ENCODE measurements at places on chromosomes 6 and 20.

DNA sequence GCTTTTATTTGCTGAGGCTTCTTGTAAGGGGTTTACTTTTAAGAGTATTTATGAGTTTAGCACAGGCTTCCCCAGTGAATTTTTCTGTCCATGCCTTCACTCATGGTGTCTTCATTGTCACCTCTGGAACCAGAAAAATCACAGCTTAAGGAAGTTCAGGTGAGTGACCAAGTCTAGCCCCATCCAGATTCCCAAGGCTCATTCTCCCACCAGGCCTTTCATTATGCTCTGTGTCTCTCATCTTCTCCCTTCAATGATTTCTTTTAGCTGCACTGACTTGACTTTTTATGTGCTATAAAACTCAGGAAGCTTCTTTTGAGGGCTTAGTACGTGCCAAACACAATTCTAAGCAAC, 64.9 kb upstream of the NEDD9 start:
- DNase-seq = no peak

GRCh38 chr20:46363874-46364669, 42.3 kb downstream of the ELMO2 start:
- peak; percentile 87 for DNase-seq

DNA sequence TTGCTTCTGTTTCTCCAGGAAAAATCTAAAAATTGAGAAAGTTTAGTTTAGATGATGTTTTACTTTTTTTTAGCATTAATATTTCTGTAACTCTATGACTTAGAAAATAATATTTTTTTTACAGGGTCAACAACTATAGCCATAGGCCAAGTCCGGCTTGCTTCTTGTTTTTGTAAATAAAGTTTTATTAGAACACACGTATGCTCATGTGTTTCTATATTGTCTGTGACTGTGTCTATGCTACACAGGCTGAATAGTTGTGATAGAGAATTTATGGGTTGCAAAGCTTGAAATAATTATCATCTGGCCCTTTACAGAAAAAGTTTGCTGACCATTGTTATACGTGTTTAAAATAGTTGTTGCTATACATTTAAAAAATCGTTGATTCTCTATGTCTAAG, 399.2 kb downstream of the EPM2A start:
- DNase-seq = no peak

DNA sequence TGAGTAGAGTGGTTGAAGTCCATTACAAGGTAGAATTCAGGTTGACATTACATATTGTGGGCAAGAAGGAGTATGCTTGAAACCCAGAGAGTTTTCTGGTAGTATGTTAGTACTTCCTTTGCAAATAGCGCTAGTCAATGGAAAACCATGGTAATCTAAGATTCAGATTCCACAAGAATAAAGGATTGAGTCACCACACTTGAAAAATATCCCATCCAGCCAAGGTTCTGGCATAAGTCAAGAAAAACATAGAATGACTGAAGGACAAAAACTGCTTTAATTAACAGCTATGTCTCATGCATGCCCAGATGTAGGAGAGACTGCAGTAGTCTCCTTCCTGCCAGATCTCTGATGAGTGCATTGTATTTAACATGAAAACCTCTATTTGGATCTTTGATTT, 469.8 kb downstream of the BMP2 start:
- DNase-seq = no peak

- DNase-seq = no peak
These were observed 6.6 kb downstream of the ARHGAP40 start for GRCh38 chr20:38608188-38608587.

DNA sequence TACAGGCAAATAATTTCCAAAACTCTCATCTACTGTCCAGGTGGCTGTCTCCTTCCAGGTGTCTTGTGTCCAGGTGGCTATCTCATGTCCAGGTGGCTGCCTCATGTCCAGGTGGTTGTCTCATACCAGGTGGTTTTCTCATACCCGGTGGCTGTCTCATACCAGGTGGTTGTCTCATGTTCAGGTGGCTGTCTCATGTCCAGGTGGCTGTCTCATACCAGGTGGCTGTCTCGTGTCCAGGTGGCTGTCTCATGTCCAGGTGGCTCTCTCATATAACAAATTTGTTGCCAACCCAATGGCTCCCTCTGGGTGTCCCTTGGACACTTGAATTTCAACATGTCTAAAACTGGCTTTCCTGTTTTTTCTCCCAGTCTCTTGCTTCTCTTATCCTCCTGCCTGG, 14.3 kb upstream of the SLC22A3 start:
- no peak for DNase-seq

- DNase-seq = no peak
These were observed 293.2 kb upstream of the QKI start for GRCh38 chr6:163121270-163121669.

DNA sequence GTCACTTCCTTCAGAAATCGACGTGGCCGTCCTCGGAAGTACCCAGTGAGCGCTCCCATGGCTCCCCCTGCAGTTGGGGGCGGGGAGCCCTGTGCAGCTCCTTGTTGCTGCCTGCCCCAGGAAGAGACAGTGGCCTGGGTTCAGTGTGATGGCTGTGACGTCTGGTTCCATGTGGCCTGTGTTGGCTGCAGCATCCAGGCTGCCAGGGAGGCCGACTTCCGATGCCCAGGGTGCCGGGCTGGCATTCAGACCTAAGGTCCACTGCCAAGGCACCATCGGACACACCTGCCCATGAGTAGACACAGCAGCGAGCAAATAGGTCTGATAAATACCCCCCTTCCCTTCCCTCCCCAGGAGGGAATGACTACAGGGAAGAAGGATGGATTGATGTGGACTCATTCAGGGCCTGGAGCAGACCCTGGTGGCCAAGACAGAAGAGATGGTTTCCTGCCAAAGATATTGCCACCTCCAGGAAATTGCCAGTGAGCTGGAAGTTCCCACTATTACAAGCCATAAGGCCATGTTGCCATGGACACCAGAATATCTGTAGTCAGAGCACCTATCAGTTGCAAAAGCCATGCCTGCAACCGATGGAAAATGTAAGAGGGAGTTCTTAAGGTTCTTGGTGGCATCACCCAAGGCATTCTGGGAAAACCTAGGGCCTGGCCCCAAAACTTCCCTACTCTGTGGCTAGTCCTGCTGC, 4.2 kb downstream of the TCF19 start:
- DNase-seq = no peak

DNA sequence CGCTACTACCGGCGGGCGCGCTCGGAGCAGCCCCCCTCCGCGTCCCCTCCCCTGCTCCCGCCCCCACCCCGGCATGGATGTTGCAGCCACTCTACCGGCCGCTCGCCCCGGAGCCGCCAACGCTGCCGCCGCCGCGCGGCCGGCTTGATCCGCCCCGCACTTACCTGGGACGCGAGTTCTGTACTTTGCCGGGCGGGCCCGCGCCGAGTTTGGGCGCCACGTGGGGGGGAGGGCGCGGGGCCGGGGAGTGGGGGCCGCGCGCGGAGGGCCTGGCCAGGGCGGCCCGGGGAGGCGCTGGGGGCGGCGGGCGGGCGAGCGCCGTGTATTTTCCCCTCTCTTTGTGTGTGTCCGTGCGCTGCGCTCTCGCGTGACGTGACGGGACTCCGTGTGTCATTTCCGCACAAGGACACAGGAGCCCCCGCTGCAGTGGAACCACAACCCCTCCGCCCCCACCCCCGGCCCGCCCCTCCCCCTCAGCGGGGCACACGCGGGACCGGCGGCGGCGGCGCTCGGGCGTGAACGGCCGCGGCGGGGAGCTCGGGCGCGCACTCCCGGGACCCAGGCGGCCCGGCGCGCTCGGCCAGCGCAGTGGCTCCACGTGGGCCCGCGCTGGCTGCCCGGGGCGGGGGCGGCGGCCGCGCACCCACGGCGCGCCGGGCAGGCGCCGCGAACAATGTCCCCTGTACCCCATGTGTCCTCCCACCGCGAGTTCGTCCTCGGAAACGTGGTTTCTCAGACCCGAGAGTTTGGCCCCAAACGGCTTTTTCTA, at the start of gene BEND3:
Gene BEND3, minus strand, starts transcription at position 590 of the 769 bp plus-strand sequence. CDS start 16,230 bp downstream, outside the sequence.
- DNase-seq = peak; percentile 46

GRCh38 chr6:95084867-95085266, 492.5 kb upstream of the MANEA start:
- no peak for DNase-seq

DNA sequence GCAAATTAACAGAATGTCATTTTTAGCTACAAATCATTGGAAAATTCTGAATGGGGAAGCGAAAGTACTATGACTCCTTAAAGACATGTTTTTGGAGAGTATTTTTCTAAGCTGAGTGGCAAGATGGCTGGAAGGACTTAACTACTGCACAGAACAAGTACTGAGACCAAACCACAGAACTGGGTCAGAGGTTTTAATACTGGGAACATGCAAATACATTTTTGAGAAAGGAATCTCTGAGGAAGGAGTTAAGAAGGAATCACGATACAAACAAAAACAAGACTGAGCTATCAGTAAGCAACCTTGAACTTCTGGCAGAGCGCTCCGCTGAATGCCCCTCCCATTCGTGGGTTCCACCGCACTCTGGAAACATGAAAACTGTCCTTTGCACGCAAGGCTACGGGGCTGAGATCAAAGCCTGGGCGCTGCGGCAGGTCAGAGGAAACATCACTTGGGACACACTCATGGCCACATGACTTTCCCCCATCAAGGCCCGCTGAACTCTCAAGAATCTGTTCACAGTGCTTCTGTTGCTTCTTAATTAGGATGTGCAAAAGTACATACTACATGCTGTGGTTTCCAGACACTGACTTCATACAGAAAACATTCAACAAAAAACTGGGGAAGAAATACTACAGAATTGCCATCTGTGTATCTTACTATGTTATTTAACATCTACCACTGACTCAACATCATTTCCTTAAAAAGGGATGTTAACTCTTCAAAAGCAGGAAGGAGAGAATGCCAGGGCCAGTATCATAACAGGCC, 27.8 kb downstream of the SLC23A2 start:
- peak; percentile 93 for DNase-seq

GRCh38 chr6:29502181-29502580, 14.4 kb upstream of the MAS1L start:
- no peak for DNase-seq

GRCh38 chr20:535958-536357, 7.6 kb downstream of the CSNK2A1 start:
- peak; percentile 35 for DNase-seq

GRCh38 chr6:137810554-137811120, 56.4 kb upstream of the TNFAIP3 start:
- DNase-seq = no peak

DNA sequence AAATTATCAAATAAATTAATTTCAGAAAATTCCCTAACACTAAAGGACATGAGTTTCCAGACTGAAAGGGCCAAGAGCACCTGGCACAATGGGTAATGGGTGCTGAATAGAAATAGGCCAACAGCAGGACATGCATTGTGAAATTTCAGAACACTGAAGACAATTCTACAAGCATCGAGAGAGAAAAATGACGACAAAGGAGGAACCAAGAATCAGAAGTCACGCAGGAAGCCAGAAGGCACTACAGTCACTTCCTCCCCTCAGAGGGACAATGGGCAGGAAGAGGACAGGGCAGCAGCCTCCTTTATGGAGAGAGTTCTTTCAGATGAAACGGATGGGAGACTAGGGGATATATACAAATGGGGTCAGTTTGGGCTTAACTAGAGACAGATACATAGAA, 29.6 kb downstream of the PCNA start:
- DNase-seq = no peak

GRCh38 chr6:133313068-133313467, 71.9 kb downstream of the EYA4 start:
- peak; percentile 30 for DNase-seq

- no peak for DNase-seq
These were observed 25.1 kb upstream of the ENPP1 start for GRCh38 chr6:131782764-131783163.

DNA sequence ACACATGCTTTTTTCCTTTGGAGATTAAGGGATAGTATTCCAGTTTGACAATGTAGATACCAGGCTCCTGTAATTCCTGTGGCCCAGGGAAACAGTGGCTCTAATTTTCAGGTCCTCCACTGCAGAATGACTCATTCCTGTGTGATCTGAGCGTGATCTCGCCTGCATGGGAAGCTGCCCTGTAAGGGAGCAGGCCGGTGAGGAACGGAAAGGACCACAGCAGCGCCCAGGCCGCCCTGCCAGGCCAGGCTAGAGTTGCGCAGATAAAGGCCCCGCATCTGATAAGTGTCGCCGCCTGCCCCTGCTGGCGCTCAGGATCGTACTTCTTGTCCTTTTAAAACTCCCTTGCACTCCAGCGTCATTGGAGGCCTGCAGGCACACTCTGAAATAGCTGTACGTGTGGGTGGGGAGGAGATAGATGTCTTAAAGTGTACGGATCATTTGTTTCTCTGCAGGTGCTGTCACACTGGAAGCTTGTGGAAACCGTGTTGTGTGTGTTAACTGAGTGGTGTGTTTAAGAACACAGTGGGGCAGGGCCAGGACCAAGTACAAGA, 60.7 kb downstream of the SYNJ2 start:
- DNase-seq = peak; percentile 91

DNA sequence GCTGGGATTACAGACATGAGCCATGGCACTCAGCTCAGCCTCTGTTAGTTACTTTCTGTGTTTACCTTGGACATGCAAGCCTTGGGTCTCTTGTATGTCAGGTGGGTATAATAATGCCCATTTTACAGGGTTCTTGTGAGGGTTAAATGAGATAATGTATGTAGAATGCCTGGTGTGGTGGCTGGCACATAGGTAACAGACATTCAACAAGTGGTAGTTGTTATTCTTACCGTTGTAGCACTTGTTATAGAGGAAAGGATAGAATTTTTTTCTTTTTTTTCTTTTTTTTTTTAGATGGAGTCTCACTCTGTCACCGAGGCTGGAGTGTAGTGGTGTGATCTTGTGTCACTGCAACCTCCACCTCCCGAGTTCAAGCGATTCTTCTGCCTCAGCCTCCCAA, 8.0 kb upstream of the KIF13A start:
- DNase-seq = no peak

DNA sequence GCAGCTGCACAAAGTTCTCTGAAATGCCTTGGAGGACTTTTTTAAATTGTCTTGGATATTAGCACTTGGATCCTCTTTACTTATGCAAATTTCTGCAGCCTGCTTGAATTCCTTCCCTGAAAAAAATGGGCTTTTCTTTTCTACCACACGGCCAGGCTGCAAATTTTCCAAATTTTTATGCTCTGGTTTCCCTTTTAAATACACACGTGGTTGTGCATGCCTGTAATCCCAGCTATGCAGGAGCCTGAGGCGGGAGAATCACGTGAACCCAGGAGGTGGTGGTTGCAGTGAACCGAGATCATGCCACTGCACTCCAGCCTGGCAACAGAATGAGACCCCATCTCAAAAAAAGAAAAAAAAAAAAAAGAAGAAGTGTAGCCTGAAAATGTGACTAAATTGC, 76.1 kb upstream of the PRND start:
- no peak for DNase-seq

GRCh38 chr20:24370249-24370648, 99.2 kb upstream of the SYNDIG1 start:
- no peak for DNase-seq

Data from OCI-M1 (cell line).